ENCODE measurements at places on chromosomes 2 and 18.

GRCh38 chr2:189661957-189662321, 680 bp downstream of the ASNSD1 start:
- DNase-seq = no peak

- DNase-seq = no peak
Observed at GRCh38 chr2:186980787-186981550, 132.0 kb upstream of the ZSWIM2 start.

DNA sequence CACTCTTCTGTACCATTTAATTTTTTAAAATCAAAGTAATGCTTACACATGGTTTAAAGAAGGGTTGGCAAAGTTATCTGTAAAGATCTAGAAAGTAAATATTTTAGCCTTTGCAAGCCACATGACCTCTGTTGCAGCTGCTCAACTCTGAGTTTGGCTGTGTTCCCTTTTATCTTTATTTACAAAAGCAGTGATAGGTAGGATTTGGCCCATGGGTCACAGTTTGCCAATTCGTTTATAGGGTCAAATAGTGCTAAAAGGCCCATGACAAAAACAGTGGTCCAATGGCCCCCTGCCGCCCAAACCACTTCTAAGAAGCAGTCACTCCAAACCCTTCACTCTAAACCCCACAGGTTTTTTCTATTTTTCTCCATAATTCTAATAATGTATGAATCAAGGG, 124.8 kb downstream of the PARD3B start:
- no peak for DNase-seq

DNA sequence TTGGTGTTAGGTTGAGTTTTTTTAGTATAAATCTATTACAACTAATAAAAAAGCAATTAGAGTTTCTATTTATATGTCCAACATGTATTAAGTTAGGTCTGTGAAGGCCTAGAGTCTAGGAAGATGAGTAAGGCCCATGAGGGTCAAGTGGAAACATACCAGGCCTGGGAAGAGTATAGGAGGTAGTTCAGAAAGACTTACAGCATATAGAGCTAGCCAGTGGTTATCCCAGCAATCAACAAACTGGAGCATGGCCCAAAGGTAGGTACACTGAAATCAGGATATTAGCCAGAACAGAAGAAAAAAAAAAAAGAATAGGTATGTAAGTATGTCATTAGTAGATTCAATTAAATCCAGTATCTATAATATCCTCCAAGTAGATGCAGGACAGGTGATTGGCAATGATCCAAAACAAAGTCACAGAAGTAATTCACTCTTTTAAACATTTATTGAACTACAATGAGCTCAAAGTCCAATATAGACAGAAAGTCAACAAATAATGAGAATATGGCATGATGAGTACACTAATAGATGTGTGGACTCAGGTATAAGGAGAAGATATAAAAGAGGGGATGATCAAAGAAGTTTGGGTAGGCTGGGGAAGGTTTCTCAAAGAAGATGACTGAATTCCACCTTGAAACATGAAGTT, 70.3 kb downstream of the IKZF2 start:
- DNase-seq = no peak

- DNase-seq = no peak
Observed at GRCh38 chr2:149761611-149762010, 174.0 kb upstream of the MMADHC start.

DNA sequence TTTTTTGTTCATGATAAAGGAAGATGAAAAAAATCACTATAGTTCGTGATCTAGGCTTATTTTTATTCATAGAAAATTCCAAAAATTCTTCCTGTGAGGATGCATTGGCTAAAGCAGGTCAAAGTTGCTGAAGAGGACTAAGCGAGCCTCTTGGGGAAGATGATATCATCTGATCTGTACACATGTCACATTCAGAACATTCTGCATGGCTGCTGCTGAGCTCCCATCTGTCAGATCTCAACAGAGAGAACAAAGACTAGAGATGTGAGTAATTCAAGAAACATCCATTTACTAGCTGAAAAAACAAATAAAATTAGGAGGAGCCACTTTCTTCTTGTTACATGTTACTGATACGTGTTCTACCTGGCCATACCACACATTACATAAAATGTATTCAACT, 518.6 kb upstream of the FSIP2 start:
- no peak for DNase-seq

GRCh38 chr2:232873909-232874641, 4.0 kb downstream of the SNORC start:
- DNase-seq = no peak
